Activated CD4-positive, alpha-beta T cell treated with anti-CD3 and anti-CD28 coated beads for 48 hours (primary cell): ENCODE measurements at places on chromosomes 5 and 9.

GRCh38 chr9:91155746-91156376 is 205.9 kb downstream of the AUH start:
- DNase-seq, result no peak

GRCh38 chr9:115164511-115164974 is 46.6 kb upstream of the TNC start:
- DNase-seq, result no peak

DNA sequence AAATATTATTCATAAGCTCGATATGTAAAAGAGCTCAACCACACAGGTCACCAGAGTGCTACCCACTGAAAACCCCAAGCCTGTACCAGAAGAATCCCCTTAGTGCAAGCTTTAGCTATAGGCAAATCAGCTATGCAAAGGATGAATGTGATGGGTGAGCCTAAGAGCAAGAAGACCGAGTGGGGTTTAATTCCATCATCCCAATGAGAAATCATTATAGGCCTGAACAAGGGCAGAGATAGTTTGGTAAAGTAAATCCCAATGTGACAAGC is 21.8 kb downstream of the ELOVL7 start:
- DNase-seq, result no peak

GRCh38 chr9:87481890-87482855 is 15.5 kb upstream of the DAPK1 start:
- no peak for DNase-seq

- DNase-seq, result no peak
Measured at GRCh38 chr5:7533941-7534340, 138.0 kb downstream of the ADCY2 start.

GRCh38 chr9:6525326-6526045 is 112.5 kb downstream of the UHRF2 start:
- no peak for DNase-seq

DNA sequence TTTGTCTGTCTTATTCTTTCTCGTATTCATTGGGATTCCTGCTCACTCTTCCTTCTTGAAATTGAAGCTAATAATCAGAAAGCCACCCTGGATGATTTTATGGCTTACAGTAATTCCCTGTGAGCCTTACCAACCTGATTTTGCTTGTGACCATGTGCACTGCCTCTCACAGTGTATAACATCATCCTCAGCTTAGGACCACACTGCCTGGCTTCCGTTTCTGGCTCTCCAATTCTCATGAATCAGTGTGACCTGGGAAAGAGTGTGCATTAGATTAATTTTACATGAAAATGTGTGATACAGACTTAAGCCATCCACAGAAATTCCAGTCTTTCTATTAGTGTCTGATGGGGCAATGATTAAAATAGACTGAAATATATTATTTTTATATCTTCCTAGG is 126.8 kb upstream of the DMRT1 start:
- DNase-seq, result no peak

DNA sequence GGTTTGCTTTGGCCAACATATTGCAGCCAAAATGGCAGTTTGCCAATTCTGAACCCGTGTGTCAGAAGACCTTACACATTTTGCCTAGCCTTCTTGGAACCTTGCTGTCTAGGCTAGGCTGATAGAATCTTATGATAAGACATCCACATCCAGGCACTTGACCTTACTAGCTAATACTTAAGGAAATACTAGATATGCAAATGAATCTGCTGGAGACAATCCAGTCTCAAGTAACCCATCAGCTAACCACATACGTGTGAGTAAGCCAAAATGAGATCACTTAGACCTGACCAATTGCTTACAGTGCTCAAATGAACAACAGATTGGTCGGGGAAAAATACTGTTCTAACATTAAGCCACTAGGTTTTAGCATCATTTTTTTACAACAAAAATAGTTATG is 1504.6 kb upstream of the CDH9 start:
- no peak for DNase-seq
